ENCODE measurements at places on chromosomes 1 and 21.

GRCh38 chr1:28517649-28517999 lies 11.8 kb downstream of the RCC1 start:
- DNase-seq, result no peak

DNA sequence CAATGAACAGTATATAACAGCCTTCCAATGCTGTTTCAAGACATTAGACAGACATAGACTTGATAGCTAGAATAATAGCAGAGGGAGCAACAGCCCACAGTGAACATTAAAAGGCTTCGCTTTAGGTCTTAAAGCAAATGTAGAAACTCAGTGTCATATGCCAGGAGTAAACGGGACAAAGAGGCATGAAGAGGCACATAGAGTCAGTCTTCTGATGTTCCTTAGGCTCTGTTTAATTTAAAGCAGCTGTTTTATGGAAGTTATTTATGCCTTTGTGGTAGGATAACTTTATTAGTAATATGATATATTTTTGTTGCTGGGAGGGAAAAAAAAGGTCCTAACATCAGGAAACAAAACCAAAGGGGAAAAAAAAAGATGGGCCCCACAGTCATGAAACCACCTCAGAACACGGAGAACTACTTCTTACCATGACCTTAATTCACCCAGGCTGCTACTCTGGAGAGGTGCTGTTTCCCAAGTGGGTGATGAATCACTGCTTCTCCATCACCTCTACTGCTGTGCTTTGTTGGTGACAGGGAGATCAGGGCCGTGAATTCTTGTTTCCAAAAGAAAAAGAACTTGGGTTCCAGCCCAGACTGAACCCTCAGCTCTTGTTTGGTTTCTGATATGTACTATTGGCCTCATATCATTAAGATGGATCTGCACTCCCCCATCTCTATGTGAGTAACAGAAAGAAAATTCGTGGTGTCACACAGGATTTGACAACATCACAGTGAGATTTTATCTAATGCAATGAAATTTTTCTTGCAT lies 616.9 kb downstream of the KIF26B start:
- DNase-seq, result no peak

DNA sequence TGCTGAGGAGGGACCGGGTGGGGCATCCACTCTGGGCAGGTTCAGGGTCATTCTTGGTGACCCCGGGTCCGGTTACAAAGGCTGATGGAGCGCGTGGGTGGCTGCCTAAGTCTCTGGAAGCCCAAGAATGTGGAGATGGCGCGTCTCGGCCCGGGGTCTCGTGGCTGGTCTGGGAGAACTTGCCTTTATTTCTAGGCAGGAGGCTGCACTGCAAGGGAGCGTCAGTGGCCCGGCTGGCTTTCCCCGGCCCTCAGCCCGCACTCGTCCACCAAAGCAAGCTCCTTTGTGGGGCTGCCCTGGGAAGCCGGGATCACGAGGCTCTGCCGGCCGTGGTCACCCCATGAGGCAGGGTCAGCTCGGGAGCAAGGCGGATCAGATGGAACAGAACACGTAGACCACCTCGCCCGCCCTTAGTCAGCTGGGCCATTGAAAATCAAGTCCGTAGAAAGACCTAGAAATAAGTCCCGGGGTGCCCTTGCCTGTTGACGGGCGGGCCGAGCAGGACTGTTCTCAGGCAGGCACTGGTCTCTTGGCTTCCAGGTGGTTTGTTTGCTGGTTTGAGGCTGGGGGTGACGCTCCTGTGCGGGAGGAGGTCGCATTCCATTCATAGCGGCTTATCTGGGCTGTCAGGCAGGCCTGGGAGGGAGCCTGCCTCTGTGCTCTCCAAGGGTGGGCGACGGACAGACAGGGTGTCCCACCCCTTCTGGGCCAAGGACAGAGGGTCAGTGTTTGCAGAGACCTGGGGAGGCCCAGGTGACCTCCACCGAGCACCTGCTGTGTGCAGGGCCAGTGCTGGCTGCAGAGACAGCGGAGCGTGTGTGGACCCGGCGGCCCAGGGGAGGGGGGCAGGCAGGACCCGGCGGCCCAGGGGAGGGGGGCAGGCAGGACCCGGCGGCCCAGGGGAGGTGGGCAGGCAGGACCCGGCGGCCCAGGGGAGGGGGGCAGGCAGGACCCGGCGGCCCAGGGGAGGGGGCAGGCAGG lies 25.8 kb downstream of the COL18A1 start:
- DNase-seq, result no peak

DNA sequence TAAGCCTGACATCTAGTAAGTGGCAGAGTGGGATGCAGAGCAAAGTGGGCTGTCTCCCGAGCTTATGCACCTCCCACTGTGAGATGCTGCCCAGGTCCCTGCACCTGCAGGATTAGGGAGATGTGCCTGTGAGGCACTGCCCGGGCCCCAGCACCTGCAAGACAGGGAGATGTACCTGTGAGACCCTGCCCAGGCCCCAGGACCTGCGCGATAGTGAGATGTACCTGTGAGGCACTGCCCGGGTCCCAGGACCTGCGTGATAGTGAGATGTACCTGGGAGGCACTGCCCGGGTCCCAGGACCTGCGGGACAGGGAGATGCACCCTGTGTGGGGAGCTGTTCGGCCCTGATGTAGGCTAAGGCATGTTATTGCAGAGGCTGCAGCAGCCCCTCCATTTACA lies 622.8 kb downstream of the PTPRU start:
- no peak for DNase-seq

DNA sequence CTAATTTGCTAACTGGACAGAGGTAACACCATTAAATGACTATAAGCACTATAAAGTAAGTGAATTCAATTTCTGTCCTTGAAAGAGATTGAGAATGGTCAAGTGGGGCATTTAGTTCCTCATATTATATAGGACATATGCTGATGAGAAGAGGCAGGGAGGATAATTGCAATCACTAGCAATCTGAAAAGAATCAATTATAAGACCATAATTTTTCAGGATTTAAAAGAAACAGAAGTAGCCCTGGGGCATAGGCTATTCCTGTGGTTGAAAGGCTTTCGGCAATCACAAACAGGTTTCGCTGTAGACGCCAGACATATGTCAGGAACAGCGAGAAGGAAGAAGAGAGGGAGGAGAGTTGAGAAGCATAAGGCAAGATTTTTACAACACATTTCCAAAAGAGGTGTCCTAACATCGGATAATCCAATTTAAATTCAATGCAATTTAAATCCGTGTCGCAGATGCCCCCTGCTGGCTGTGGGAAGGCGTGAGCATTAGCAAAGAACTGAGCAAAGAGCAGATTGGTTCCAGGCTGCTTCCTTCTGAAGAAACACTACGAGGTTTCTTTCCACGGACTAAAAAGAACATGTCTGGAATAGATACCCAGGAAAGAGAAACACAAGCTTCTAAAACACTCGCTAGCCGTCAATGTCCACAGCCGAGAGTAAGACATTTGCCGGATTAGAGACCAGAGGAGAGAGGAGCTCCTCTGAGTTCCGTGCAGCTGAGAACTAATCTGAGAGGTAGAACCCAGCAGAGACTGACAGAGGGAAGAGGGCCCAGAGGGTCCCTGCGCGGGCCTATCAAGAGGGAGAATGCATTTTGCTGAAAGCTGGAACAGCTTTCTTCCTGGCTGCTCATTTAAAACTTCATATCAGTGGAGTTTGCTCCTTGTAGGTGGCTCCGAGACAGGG lies 27.9 kb downstream of the RGS5 start:
- no peak for DNase-seq

DNA sequence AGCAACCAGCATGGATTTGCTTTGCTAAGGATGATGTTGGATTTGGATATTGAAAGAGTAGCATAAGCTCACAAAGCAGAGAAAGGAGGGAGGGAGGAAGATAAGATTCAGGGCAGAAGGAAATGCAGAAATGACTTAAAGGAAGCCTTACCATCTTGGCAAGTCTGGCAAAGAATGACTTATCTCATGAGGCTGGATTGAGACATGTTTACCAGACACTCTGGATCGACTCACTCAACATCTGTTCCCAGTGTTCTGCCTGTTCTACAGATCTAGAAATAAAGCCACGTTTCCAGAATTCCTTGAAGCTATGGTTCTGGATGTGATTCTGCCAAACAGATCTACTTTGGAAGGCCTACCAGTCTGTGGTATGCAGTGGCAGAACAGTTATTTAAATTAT lies 38.8 kb upstream of the CTBS start:
- no peak for DNase-seq

GRCh38 chr1:118488787-118489186 lies 303.8 kb upstream of the SPAG17 start:
- no peak for DNase-seq

DNA sequence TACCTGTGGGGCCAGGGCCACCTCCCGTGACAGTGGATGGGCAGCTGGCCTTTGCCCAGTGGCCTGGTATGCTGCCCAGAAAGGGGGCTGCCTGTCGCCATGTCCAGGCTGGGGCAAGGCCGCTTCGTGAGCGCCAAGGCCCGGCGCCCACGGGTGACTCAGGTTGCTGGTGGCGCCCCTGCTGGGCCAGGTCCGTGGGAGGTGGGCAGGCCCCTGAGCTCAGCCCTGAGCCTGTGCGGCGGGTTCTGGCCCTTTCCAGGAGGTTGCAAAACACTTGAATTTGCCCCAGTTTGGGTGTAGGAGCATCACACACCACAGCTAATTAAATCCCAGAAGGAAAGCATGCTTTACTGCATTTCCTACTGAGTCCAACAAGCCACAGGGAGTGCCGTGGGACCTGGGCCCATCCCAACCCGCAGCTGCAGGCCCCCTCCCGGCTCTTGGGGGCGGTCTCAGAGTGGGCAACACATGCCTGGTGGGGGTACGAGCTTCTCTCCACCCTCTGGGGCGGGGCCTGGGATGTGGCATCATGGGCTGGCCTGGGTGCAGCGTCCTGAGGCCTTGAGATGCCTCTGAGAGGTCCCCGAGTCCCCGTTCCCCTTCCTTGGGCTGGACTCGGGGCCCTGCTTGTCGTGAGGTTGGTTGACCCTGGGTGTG lies 159.8 kb downstream of the PEX14 start:
- no peak for DNase-seq

DNA sequence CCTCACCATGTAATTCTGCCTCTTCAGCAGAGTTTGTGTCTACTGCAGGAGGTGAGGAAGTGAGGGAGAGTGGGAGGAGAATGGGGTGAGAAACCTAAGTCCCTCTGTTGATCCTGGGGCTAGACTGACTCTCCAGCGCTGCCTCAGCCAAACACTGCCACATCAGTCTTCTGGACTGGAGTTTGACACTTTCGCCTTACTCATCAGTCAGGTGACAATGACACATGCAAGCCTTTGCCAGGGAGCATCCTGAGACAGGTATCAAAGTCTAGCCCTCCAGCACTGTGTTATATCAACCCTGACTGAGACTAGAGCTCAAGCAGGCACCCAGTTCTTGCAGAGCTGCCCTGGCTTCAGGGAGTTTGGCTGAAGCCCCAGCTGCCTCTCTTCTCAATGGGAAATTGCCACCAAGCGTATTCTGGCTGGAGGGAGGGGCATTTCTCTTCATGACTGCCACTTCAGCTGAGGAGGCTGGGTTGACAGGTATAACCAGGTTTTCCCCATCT lies 33.3 kb upstream of the SUCO start:
- DNase-seq, result no peak

DNA sequence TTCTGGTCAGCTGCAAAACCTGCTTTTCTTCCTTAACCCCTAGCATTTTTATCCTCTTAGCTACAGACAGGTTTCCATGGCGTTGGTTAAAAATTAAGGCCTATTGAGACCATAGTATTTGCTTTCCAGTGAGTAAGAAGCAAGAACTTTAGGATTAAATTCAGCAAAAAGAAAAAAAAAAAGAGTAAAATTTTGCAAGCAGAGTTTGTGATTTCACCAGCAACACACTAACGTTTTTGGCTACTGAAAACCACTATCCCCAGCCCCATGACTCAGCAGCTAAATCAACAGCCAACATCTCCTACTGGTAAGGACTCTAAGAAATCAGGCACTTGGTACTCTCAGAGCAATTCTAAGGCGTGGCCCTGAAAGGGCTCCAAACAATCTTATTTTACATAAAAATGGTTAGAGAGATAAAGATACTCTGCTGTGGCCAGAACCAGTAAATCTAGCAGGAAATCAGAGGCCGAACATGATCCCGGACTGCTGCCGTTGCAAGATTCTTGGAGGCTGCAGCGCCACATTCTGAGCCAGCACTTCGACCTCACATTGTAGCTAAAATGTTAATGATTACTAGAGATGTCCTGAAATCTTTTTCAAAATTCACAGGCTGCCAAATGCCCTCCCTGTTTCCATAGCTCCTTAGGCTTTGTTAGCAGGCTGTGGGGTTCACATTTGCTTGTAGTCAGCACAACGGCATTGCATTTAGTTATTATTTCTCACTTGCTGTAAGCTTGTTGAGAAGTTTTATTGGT lies 1.6 kb upstream of the ENO1 start:
- no peak for DNase-seq

GRCh38 chr1:213371847-213372619 lies 321.0 kb downstream of the RPS6KC1 start:
- no peak for DNase-seq

- no peak for DNase-seq
Measured at GRCh38 chr1:163060343-163061007, 8.7 kb upstream of the RGS4 start.

DNA sequence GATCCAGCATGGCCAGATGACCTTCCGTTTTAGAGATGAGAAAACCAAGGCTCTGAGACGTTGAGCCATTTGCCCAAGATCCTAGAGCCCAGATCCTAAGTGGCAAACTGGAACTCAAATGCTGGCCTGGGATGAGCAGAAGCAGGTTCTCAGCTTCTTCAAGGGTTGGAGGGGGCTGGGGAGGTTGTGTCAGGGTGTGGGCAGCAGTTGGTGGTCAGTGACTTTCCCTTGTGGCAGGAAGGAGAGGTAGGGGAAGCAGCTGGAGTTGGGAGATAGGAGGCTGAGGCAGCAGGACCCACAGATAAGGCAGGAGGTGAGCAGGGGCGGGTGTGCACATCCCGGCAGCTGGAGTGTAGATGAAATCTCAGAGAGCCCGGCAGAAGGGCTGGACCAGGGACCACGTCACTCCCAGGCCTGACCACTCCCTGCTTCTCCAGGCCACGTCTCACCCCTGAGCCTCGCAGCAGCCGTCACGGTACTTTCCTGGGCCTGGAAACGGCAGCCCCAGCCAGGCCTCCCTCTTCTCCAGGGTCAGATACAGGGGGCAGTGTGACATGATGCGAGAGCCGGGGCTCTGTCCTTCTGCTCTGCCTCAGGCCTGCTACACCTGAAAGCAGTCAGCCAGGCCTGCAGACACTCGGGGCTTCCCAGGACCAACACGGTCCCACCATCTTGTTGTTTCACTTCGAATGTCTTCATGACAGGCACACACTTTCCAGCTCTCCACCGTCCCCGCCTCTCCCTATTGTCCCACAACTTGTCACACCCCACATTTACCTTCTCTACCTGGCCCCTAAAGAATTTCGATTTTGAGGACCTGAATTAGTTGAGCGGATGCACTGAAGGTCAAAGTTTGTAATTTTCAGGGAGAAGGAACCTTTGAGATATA lies 11.5 kb upstream of the LAPTM5 start:
- DNase-seq, result no peak

DNA sequence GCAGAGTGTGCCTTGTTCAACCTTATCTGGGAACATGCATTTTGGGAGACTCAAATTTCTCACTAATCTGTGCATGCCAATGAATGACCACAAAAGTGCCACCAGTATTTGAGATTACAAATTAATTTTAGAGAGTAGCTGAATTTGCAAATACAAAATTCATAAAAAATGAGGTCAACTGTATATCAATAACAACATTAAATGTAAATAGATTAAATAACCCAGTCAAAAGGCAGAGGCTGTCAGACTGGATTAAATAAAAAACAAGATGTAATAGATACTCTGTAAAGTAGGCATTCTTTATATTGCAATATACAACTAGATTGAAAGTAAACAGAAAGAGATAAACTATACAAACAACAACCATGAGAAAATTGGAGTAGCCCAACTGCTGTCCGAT lies 5.5 kb upstream of the KRTAP10-3 start:
- DNase-seq, result no peak

Measured in stimulated activated CD8-positive, alpha-beta memory T cell treated with anti-CD3 and anti-CD28 coated beads, Interleukin-4, amount 100 ng/mL, for 4 hours (primary cell).